ENCODE measurements at places on chromosomes 2 and 18. TPM values are rescaled to one million over a fixed set of nuclear protein-coding genes. Genes with fewer than 3 reads are reported as not detected.

GRCh38 chr2:240914645-240915525 is 8.7 kb downstream of the CROCC2 start:
- DNase-seq: no peak

GRCh38 chr2:102509749-102510148 is 36.7 kb downstream of the SLC9A4 start:
- no peak for DNase-seq

- DNase-seq: no peak
Measured at GRCh38 chr2:37287966-37288365, 36.7 kb downstream of the PRKD3 start.

GRCh38 chr18:35590935-35591334 is 9.4 kb downstream of the GALNT1 start:
- no peak for DNase-seq

PROKR1 gene
- total RNA-seq: 1.7 TPM

PPM1B gene
- total RNA-seq: 63.5 TPM

- no peak for DNase-seq
Measured at GRCh38 chr2:140422759-140423158, 1642.6 kb upstream of the NXPH2 start.

- no peak for DNase-seq
Measured at GRCh38 chr2:66173645-66174044, 261.3 kb upstream of the MEIS1 start.

GRCh38 chr18:46294318-46294717 is 190.1 kb downstream of the HAUS1 start:
- no peak for DNase-seq

- no peak for DNase-seq
Measured at GRCh38 chr2:26901326-26902183, 53.6 kb downstream of the DPYSL5 start.

DNA sequence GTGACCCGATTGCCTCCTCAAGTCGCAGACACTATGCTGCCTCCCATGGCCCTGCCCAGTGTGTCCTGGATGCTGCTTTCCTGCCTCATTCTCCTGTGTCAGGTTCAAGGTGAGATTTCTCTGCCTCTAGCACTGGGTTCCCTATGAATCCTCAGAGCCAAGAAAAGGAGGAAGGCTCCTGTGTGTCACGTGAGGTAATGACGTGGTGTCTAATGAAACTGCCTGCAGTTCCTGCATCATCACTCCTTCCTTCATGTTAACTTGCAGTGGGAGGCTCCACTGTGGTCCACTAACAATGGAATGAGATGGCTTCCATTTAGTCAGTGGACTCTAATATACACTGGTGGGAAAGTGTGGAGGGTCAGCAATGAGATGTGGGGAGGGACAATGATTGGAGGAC is 559 bp downstream of the REG3G start:
- no peak for DNase-seq

DNA sequence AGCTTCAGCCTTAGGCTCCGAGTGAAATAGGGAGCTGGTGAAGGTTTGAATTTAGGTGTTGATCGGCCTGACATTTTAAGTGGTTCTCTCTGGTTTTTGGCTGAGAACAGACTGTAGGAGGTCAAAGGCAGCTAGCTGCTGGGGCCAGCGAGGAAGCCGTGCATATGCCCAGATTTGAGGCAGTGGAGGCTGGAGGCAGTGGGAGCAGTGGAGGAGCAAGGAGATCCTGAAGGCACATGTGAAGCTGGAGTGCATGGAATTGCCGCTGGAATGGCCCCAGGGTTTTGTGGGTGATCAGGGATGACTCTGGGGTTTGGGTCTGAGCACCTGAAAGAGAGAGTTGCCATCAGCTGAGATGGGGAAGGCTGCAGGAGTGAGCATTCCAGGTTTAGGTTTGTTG is 25.1 kb downstream of the STEAP3 start:
- DNase-seq: no peak

DNA sequence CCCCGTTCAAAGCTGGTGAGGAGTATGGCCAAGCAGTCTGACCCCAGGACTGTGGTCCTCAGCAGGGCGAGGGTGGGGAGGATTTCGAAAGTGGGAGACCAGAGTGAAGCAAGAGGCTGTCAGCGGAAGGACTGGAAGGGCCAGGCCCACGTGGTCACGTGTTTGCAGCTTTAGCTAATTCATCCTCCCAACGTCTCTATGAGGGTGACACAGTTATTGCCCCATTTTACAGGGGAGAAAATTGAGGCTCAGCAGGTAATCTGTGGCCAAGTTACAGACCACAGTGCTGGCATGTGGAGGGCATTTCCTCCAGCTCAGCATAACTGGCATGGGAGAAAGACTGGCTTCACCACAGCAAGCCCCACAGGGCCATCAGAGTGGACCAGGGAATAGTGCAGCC is 45.4 kb upstream of the LTBP1 start:
- DNase-seq: no peak

Data from omental fat pad (tissue), 4 donors.